Tongue (tissue), 3 donors: ENCODE measurements at places on chromosomes 2 and 18. TPM values are rescaled to one million over a fixed set of nuclear protein-coding genes. Genes with fewer than 3 reads are reported as not detected.

DNA sequence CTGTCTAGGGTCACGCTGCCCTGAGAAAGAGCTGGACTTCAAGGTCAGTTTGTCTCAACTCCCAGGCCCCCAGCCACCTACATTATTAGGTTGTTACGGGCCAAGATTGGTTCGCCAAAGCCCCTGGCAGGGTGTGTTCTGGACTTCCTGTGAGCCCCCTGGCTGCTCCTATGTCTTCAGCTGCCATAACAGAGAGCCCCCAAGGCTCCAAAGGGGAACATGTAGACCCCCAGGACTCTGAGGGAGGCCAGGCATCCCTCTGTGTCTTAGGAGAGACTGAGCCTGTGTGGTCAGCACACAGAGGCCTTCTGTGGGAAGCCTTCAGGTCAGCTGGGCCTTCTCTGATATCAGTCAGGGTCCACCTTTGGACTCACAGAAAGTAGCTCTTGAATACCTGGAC, 58.3 kb downstream of the INHBB start:
- no peak for DNase-seq

GRCh38 chr2:30611583-30611982, 164.5 kb downstream of the LCLAT1 start:
- DNase-seq: peak; percentile 20

DNA sequence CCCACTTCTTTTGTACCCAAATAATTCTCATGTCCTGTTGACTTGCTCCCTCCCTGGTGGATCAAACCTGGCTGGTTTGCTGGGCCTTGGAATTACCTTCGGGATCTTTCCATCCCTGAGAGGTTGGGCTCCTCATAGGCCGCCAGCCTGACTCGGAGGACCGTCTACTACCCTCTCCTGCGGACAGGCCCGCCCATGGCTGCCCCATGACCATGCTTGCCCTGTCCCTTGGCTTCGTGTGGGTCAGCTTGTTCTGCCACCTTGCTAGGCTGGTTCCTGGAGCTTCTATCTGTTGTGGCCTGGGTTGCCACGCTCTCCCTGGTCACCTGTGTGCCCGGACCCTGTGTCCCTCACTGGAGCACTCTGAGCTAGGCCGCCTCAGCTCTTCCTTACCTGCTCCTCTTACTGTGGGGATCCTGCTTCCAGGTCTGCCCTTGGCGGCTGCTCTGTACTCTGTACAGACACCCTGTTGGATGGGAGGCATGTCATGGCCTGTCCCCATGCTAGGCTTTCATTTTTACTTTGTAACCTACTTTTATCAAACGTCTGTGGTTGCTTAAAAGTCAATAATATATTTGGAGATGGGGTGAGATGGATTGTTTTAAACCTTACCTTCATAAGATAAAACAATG, 29.7 kb upstream of the FHL2 start:
- DNase-seq: no peak

- DNase-seq: no peak
Measured at GRCh38 chr2:222707102-222707688, 35.7 kb downstream of the MOGAT1 start.

- peak; percentile 85 for DNase-seq
Measured at GRCh38 chr2:121480826-121481225, 49.9 kb upstream of the RNU4ATAC start.

GRCh38 chr2:215830304-215830703, 183.0 kb downstream of the MREG start:
- DNase-seq: no peak

GRCh38 chr2:38763228-38763627, 12.1 kb upstream of the SRSF7 start:
- DNase-seq: no peak

- no peak for DNase-seq
Measured at GRCh38 chr2:159550231-159550630, 66.1 kb downstream of the BAZ2B start.

Gene DES
- 5,232 TPM for total RNA-seq

Gene CRIM1
- total RNA-seq: 57.2 TPM

Gene PRSS56
- total RNA-seq: 0.82 TPM

Gene GREB1
- total RNA-seq: 6.9 TPM
